ENCODE measurements at places on chromosomes 1 and 21.

DNA sequence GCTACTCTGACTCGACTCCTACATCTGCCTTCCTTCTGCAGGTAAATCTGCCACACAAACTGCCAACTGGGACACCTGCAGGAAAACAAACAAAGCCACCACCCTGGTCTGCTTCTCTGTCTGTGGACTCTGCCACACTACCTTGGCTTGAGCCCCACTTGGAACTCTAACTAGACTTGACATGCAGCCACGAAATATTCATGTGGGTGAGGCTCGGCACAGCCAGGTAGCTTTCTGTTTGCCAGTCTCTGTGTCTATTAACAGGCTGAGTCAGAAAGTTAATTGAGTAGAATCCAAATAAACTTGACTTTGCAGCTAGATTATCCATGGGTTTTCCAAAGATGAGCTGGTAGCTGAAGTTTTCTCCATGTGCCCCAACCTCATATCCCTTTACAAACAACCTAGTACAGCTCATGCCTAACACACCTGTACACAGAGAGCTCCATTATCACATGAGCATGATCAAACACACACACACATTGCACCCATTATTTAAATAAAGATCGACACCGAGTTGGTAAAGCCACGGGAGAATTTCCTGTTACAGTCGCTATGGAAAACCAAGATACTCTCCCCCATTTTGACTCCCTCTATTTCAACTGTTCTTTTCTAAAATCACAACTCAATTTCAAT lies 808 bp downstream of the C1orf116 start:
- DNase-seq, result no peak

DNA sequence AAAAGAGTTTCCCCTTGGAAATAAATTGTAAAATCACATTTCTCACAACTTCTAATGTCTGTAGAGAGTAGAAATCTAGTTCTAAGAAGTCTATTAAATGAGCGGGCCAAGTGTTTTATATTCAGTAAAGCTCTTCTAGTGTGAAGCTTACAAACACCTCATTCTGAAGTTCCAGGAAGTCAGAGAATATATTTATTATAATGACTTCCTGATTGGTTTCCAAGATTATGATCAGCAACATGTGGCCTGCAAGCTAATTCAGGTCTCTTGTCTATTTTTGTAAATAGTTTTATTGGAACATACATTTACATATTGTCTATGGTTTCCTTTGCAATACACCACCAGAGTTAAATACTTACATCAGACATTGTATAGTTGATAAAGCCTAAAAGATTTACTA lies 603.9 kb downstream of the AMY1C start:
- no peak for DNase-seq

GRCh38 chr1:6998267-6998666 lies 213.0 kb downstream of the CAMTA1 start:
- DNase-seq, result no peak

- DNase-seq, result no peak
Measured at GRCh38 chr1:78176448-78176847, 130.7 kb downstream of the GIPC2 start.

- DNase-seq, result no peak
Measured at GRCh38 chr1:9164919-9165318, 36.0 kb upstream of the GPR157 start.

- DNase-seq, result no peak
Measured at GRCh38 chr1:200473698-200474371, 64.0 kb upstream of the ZNF281 start.

DNA sequence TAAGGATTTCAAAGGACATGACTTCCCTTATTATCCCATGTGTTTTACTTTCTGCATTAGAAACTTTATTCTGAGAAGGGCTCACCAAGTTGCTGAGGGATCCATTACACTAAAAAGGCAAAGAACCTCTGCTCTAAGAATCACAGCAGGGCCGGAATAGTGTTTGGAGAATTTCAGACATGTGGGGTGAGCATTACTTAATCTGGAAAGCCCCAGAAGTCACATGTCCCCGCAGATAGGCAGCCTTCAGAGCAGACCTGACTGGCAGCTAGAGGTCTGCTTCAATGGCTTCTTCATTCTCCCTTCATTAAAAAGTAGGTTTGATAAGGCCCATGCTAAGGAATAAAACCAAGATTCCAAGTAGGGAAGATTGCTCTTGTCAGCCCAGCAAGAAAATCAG lies 52.6 kb upstream of the RBM15 start:
- no peak for DNase-seq

- DNase-seq, result no peak
Measured at GRCh38 chr1:94713472-94714141, 106.5 kb upstream of the SLC44A3 start.

GRCh38 chr1:229938551-229938950 lies 128.5 kb upstream of the GALNT2 start:
- no peak for DNase-seq

DNA sequence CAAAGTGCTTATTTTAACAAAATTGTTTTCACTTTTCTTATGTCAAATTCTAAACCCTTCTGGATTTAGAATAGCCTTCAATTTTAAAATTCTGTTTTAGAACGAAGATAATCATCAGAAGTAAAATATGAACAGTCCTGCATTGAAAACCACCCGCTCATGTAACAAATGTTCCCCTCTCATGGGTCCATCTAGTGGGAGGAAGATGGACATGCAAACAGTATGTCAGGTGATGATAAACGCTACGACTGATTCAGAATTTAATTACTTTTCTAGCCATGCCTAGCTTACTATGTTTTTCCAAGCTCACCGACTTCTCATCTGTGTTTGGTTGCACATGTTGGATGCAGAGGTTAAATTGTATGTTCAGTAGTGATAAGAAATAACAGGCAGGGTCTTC lies 23.5 kb downstream of the SOD1 start:
- DNase-seq, result no peak

GRCh38 chr1:200808846-200809245 lies 63.9 kb upstream of the GPR25 start:
- no peak for DNase-seq

GRCh38 chr1:4034318-4034887 lies 134.3 kb upstream of the C1orf174 start:
- DNase-seq, result no peak

DNA sequence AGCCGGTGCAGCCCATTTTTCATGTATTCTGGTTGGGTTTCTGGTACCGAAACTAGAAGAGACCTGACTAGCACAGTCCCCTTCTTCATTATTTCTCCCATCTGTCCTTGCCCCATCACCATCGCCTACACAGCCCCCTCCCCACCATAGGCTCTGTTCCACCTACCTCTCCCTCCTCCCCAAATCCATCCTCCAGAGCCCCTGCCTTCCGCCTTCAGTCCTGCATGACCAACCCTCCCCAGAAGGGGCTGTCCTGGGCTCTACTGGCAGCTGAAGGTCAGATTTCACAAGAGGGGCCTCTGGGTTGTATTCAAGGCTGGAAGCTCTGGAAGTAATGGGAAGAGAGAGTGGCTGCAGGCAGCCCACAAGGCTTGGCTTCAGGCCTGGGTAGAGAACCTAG lies 55.2 kb downstream of the SDC3 start:
- DNase-seq, result no peak

GRCh38 chr1:104195395-104195794 lies 445.7 kb downstream of the AMY1C start:
- DNase-seq, result no peak

- DNase-seq, result no peak
Measured at GRCh38 chr1:74571493-74571800, 59.0 kb upstream of the LRRC53 start.

DNA sequence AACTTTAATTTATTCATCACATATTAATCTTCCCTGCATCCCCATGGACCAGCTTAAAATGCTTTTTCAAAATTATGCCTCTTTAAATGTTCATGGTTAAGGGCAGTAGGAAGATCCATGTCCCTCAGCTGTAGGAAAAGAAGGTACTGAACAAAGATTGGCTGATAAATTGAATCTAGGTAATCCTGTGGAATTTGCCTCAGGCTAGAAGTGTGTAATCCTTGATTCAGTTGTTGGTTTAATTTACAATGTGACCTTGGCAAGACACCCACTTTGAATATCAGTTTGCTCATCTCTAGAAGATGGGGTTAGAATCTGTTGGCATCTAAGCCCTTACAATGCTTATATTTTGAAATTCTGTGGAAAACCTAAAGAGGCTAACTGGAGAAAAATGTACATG lies 6.1 kb downstream of the TTC4 start:
- no peak for DNase-seq

GRCh38 chr1:53459321-53460175 lies at the start of gene DMRTB1:
TSS of gene DMRTB1 (plus strand) at chr1:53459399. CDS start at chr1:53459454, 55 bp downstream.
- no peak for DNase-seq

- DNase-seq, result no peak
Measured at GRCh38 chr21:31034378-31034777, 3.9 kb downstream of the KRTAP19-8 start.

GRCh38 chr1:72177711-72178110 lies 104.6 kb downstream of the NEGR1 start:
- DNase-seq, result no peak

DNA sequence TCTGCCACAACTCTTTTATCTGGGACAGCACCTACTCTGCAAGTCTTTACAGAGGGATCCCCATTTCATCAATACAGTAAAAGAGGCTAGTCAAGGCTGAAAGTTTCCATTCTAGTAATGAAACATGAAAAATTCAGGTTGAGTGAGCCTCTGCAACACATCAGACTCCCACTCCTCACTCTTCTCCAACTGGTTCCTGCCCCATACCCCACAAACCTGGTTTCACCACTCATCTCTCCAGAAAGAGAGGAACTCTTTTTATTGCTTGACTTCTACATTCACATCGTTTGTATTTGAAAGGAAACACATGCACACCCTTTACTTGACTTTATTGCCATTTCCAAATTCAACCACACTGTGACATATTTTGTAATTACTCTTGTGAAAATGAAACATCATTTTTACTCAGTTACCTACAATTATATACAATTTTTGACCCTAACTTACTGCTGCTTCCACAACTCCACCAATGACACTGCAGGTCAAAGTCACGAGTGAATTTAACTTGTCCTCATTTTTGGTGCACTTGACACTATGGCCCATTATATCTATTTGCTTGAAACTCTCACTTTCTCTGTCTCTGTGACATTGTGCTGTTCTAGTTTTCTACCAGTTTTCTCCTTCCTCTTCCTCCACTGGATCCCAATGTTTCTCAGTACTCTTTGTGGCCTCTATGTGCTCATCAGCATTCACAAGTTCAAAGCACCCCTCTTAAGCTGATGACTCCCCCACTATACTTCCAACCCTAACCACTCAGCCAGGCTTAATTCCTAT lies 8.0 kb downstream of the STX6 start:
- DNase-seq, result no peak

- DNase-seq, result no peak
Measured at GRCh38 chr1:98870959-98871903, 133.4 kb downstream of the PLPPR5 start.

- DNase-seq, result peak; percentile 77
Measured at GRCh38 chr21:39867198-39867650, at the start of gene PCP4. TSS of gene PCP4 (plus strand) at chr21:39867438. CDS start at chr21:39867502, 64 bp downstream.

DNA sequence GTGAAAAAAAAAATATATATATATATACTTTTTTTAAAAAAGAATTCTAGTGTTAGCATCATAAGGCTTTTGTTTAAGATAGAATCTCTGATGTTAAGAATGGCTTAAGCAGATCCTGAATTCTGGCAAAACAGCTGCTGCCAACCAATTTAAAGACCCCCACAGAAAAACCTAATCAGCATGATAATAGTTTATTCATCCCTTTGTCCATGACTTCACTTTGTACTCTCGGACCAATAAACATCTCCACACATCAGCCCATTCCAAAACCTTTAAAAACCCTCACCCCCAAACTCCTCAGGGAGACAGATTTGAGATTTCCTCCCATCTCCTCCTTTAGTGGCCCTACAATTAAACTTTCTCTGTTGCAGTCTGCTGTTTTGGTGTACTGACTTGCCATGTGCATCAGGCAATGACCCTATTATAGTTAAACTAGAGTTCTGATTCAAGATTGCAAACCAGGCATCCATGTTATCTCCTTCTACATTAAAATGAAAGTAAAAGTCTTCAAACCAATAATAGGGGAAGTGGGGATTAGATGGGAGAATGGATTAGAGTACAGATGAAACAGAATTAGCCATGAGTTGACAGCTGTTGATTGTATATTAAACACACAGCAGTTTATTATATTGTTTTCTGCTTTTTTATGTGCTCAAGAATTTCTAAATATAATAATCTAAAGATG lies 9.8 kb upstream of the PHTF1 start:
- DNase-seq, result no peak

- no peak for DNase-seq
Measured at GRCh38 chr1:224543453-224543852, 72.7 kb upstream of the CNIH3 start.

- DNase-seq, result no peak
Measured at GRCh38 chr1:184296466-184297243, 90.2 kb upstream of the C1orf21 start.

GRCh38 chr1:55781003-55781402 lies 565.8 kb upstream of the USP24 start:
- DNase-seq, result no peak

DNA sequence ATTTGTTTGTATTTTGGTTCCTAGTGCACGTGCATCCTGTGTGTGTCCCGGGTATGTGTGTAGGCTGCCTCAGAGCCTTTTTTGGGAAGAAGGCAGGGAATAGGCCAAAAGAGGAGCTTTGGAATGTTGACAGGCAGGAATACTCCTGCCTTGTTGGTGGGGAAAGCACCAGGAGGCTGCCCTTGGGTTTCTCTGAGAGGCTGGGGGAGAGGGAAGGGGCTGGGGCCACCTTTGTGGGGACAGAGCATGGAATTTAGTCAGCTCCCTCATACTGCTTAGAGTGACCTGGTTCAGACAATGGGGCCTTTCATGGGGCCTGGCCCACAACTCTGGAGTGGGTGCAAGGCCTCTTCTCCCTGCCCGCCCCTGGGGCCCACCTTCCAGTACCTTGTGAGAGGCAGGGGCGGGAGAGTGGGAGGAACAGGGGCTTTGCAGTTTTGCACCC lies 31.3 kb downstream of the ACOT11 start:
- no peak for DNase-seq

- no peak for DNase-seq
Measured at GRCh38 chr1:84467298-84467697, 11.8 kb upstream of the RPF1 start.

DNA sequence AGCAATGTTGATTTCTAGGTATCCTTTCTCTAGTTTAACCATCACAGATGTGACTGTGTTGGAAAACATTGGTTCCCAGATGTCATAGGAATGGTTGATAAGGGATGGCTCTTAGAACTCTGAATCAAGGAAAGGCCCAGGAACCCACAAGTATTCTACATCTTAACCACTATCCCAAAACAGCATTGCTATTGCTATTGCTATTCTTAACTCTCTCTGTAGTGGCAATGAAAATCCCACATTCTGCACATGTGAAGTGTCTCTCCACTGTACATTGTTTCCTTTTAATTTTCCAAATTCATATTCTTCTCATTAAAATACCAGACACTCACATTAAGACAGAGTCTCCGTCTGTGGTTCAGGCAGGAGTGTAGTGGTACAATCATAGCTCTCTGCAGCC lies 420.4 kb upstream of the RUNX1 start:
- DNase-seq, result no peak

All from NCI-H1930 (cell line).